ENCODE measurements at places on chromosomes 16 and 17.

- DNase-seq, result peak; percentile 1
Measured at GRCh38 chr17:9645851-9646545, 681 bp downstream of the USP43 start.

DNA sequence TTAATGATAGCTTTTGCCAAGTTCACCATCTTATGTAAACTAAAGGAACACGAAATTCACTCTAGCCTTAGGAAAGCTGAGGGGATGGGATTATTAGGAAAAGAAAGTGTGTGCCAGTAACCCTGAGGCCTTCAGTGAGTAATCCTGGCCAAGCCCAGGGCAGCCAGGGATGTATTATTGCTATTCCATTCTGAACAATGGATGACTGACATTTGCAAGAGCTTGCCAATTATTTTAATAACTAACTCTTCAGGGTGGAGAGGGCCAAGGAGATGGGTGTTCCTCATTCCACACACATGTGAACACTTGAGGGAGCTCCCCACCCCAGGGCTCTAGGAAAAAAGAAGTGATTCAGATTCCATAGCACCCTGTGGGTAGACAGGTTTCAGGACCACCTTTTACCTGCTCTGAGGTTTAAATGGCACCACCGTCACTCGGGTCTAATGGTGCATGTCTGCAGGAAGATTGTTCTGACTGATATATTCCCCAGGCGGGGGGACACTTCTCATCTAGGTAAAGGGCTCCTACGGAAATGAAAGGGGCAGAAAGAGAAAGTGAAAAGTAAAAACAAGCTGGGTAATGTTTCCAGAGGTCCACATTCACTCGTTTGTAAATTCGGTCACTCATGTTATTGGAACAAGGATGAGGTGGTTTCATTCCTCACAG, 41.5 kb downstream of the TK2 start:
- DNase-seq, result no peak

- no peak for DNase-seq
Measured at GRCh38 chr17:69815406-69815805, 259.6 kb upstream of the KCNJ16 start.

DNA sequence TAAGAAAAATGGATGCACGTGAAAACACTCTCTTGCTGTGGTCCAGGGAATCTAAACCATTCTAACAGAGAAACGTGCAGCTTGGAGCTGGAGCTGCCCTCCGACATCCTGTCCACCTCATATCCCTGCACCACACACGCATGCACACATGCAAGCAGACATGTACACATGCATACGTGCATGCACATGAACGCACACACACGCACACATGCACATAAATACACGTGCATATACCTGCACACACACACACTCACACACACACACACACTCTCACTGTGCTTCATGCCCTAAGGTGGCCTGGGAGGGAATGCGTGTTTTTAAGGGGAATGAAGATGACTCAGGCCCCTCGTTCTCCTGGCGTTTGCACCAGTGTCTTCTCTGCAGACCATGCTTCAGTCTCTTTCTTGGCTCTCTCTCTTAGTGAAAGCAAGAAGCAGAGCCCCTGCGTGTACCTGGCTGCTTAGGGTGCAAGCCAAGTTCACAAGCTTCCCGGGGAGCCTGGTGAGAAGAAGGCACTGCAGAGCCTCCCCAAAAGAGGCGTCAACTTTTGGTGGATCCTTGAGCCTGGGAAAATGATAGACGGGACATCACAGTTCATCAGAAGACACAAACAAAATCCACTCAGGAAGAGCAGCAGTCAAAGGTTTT, 72.8 kb downstream of the GOSR1 start:
- no peak for DNase-seq

DNA sequence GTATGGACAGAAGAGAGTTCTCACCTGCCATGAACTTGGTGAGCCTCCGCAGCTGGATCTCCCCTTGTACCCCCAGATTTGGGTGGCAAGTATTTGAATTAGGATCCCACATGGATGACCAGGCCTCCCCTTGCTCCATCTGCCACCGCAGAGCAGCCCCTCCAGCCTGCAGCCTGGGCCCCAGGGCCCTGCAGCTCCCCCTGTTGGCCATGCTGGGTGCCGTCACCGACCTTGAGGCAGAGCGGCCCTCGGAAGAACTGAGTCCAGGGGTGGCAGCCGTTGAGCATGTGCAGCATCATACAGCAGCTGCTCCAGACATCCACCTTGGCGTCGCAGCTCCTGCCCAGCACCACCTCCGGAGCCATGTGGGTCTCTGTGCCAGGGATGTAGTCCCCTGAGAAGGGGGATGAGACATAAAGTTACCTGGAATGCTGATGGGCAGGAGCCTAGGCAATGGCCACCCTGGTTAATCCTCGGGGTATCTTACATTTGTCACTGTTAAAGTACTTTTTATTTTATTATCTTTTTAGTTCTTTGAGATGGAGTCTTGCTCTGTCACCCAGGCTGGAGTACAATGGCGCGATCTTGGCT, 9.0 kb upstream of the SPATA32 start:
- peak; percentile 39 for DNase-seq

All from HL-60 (cell line).